ENCODE measurements at places on chromosomes 6 and 20.

- DNase-seq, result no peak
These were observed 299.0 kb downstream of the DOK5 start for GRCh38 chr20:54774426-54774825.

DNA sequence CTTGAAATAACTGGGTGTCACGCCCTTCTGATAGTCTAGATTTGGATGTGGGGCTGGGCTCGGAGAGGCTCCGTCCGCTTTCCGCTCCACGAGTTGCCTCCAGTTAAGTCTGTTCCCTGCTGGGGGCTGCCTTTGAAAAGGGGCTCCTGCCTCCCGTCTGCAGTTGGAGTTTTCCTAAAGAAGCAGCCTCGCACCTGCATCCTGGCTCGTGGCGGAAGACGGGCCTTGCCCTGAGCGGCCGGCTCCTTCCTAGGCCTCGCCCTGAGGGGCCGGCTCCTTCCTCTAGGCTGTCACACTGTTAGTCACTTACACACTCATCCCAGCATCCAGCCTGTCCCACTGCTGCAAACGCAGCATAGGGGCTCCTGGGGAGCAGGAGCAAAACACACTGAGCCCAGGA, 74.4 kb downstream of the SMOC2 start:
- no peak for DNase-seq

- no peak for DNase-seq
These were observed 117.1 kb upstream of the PTPRT start for GRCh38 chr20:43306837-43307236.

DNA sequence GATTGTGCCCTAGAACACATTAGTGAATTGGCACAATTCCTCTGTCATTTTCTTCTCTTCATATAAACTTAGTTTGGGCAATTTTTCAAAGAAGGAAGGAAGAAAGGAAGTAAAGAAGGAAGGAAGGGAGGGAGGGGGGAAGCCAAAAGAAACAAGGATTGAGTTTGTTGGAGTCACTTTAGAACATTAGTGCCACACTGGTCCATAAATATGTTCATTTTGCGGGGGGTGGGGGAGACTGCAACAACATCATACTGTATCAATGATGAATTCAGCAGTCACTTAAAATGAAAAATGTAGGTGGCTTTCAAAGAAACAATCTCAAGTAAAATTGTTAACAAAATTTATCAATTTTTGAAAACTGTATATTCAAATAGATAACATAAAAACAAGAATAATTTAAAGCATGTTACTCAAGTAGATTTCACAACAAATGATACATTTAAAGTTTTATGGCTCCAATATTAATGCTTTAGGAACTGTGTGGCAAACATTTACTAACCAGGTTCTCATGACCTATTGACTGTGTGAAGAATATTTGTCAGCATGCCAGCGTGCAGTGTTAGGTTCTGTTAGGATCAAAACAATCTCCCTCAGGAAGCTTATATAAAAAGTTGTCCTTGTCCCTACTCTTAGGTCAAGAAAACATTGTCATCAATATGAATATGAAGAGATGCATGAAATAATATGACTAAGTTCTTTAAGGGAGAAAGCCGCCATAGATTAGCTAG, 208.1 kb upstream of the AGPAT4 start:
- DNase-seq, result no peak

GRCh38 chr20:23585449-23585807, 17.1 kb upstream of the CST9L start:
- DNase-seq, result no peak

GRCh38 chr20:51360451-51361201, 181.9 kb downstream of the NFATC2 start:
- DNase-seq, result no peak

- DNase-seq, result peak; percentile 50
These were observed 178.2 kb downstream of the LRFN2 start for GRCh38 chr6:40408786-40409542.

GRCh38 chr6:134911547-134911946, 38.4 kb downstream of the ALDH8A1 start:
- no peak for DNase-seq

DNA sequence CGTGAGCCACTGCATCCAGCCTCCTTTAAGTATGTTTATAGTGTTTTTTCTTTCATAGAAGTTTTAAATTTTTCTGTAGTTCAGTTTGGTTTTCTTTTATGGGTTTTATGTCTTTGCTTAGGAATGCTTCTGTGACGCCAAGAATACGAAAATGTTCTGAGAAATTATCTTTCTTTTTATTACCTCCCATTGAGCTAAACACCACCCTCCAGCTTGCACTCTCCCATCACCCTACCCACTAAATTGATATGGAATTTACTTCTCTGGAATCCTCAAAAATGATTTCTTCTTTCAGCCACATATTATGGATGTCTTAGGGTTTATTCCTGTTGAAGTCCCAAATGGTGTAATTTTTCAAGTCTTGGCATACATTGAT, 38.1 kb downstream of the JARID2 start:
- no peak for DNase-seq

DNA sequence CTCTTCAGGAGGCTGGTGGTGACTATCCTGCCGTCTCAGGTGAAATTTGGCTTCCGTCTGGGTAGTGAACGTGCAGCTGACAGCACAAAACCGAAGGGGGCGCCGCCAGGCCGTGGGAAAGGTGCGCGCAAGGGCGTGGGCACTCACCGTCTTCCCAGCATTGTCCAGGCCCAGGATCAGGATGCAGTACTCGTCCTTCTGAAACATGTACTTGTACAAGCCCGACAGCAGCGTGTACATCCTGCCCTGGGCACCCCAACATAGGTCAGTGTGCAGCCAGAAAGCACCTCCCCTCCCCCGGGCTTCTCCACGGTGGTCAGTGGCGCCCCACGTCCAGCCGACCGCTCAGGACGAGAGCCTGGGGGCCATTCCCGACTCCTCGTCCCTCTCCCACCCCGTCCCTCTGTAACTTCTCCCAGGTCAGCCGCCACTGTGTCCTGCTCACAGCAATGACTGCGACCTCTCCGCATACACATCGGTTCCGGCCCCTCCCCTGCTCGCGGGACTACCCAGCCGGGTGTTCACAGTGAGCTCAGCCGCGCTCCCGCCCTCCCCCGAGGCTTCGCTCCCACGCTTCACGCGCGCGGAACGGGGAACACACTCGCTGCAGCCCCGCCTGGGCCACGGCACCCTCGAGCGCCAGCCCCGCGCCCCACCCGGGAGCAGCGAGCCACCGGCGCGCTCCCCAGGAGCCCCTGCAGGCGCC, 771 bp downstream of the ARFRP1 start:
- DNase-seq, result no peak

GRCh38 chr20:25249198-25249931, 1.5 kb downstream of the PYGB start:
- DNase-seq, result no peak

- DNase-seq, result no peak
These were observed 132.6 kb downstream of the CEBPB start for GRCh38 chr20:50323209-50323608.

DNA sequence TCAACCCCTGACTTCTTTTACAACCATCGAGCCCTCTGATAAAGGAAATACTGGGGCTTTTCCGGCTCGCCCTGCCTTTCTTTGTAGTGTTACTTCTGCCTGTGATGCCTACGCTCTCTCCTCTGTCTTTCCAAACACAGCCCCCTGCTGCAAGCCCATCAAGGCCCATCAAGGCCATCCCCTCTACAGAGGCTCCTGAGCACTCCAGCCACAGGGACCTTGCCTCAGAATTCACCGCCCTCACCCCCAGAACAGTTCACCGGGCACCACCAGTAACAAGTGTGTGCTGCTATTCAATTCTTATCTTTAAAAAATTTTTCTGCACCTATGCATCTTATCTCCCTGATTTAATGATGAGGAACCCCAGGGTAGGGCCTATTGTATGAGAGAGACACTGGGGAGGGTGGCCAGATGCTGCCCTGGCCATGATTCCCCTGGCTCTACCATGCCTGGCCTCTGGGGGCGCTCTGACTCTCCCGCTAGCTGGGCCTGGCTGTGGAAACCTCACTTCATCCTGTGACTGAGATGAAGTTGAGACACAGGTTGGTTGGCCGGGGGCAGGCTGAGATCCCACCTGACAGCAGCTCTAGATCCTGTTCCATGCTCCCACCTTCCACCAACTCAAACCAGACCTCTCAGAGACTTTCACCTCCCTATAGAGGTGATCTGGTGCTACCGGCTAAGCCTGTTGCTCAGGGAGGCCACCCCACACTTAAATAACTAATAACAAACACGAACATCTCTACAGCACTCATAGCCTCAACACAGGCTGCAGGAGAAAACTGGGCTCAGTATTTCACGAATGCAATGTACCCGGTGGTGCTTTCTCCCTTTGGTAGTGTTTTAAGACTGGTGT, 19.2 kb upstream of the GLP1R start:
- DNase-seq, result no peak

DNA sequence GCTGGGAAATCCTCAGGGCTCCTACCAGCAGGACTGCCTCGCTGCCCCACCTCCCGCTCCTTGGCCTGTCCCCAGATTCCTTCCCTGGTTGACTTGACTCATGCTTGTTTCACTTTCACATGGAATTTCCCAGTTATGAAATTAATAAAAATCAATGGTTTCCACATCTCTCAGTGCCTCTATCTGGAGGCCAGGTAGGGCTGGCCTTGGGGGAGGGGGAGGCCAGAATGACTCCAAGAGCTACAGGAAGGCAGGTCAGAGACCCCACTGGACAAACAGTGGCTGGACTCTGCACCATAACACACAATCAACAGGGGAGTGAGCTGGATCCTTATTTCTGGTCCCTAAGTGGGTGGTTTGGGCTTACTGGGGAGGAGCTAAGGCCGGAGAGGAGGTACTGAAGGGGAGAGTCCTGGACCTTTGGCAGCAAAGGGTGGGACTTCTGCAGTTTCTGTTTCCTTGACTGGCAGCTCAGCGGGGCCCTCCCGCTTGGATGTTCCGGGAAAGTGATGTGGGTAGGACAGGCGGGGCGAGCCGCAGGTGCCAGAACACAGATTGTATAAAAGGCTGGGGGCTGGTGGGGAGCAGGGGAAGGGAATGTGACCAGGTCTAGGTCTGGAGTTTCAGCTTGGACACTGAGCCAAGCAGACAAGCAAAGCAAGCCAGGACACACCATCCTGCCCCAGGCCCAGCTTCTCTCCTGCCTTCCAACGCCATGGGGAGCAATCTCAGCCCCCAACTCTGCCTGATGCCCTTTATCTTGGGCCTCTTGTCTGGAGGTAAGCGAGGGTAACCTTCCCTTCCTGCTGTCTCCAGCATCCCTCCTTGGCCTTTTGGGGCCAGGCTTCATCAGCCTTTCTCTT, at the start of gene CFB:
Gene CFB (plus strand): TSS at position 589 of the 863 bp plus-strand sequence. CDS start 127 bp downstream, at position 716.
- no peak for DNase-seq

DNA sequence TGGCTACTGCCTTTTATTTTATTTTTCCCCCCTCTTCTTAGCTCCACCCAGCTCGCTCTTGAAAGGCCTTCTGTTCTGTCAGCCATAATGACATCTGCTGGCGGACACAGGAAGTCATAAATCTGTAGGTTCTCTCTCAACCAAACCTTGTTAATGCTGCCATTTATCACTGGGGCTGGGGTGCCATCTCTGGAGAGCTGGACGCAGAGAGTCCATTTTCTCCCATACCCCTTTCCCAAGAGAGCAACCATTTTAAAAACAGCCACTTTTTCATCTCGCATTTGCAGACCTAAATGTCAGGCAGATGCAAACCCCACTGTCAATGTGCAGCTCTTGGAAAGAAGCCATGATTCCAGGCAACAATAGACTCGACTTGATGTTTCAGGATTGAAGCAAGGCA, 13.0 kb upstream of the TSHZ2 start:
- peak; percentile 96 for DNase-seq

DNA sequence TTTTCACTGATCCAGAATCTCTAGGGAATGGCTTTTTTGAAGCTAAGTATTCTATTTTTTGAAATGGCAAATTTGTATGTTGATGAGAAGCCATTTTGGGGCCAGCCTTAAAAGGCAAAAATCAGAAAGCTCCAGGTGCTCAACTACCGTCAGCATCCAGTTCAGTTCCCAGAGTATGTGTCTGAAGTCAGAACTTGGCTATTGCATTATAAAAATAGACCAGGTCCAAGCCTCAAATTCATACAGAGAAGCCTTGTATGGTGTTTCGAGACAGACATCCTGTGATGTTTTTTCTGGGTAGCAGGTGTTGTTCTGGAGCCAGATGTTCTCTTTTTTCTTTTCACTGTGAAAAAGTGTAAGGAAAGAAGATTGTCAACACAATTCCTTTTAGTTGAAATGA, 68.2 kb downstream of the CCN2 start:
- no peak for DNase-seq

- DNase-seq, result no peak
These were observed 59.9 kb upstream of the PMEPA1 start for GRCh38 chr20:57769756-57770155.

- DNase-seq, result no peak
These were observed 124.5 kb upstream of the GJE1 start for GRCh38 chr6:142008016-142008735.

DNA sequence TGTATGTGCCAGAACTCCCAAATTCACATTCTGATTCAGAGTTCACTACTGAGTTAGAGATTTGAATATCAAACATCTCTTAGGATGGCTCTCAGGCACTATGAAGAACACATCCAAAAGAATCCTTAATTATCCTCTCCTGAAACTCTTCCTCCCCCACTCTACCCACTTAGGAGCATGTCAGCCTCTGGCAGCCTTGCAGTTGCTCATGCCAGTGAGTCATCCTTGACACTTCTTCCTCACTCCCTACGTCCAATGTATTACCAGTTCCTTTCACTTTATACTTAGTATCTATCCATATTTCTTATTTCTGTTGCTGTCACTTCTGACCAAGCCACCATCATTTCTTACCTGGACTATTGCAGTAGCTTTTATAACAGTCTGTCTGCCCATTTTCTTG, 192.0 kb upstream of the IMPG1 start:
- DNase-seq, result no peak

- no peak for DNase-seq
These were observed 77.3 kb downstream of the DTD1 start for GRCh38 chr20:18665135-18665534.

DNA sequence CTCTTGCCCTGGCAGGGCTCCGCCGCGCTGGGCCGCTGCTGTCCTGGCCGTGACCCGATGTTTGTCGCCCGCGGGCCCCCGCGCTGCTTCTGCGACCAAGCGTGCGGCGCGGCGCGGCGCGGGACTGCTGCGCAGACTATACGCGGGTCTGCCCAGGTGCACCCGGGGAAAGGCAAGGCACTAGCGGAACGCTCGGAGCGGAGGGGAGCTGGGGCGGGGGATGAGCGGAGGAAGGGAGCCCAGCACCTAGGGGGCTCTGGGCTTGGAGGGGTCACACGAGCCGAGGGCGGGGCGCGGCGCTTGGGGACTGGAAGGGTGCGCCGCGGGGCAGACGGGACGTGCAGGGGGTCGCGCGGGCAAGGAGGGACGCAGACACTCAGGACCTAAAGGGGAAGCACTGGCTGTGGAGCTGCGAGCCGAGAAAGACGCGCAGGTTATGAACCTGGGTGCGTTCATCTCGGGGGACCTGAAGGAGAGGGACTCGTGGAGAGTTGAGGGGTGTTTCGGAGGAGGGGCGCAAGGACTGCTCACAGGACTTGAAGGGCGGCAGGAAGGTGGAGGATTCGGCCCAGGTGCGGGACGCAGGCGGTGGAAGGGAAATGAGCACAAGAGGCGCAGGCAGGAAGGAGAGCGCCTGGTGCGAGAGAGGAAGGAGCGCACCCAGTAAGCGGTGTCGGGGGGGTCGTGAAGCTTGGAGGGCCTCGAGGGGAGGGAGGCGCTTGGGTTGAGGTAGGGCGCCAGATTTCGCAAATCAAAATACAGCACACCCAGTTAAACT, 40.8 kb upstream of the ZNFX1 start:
- DNase-seq, result no peak

- DNase-seq, result peak; percentile 45
These were observed at the start of gene BMP2 for GRCh38 chr20:6767536-6768227. BMP2 (plus strand) TSS chr20:6767686; CDS start chr20:6770127, 2,441 bp downstream.
